ENCODE measurements at places on chromosomes 16 and 17.

GRCh38 chr17:1322014-1322428 lies 42.6 kb downstream of the TRARG1 start:
- no peaks in the 10 kb centered on the region for H3K4me1 ChIP-seq
- H3K36me3 ChIP-seq = no peaks in the 10 kb centered on the region
- no peak overlapping the region for H3K27ac ChIP-seq
- peaks cover 91% of the 10 kb centered on the region for H3K27me3 ChIP-seq

DNA sequence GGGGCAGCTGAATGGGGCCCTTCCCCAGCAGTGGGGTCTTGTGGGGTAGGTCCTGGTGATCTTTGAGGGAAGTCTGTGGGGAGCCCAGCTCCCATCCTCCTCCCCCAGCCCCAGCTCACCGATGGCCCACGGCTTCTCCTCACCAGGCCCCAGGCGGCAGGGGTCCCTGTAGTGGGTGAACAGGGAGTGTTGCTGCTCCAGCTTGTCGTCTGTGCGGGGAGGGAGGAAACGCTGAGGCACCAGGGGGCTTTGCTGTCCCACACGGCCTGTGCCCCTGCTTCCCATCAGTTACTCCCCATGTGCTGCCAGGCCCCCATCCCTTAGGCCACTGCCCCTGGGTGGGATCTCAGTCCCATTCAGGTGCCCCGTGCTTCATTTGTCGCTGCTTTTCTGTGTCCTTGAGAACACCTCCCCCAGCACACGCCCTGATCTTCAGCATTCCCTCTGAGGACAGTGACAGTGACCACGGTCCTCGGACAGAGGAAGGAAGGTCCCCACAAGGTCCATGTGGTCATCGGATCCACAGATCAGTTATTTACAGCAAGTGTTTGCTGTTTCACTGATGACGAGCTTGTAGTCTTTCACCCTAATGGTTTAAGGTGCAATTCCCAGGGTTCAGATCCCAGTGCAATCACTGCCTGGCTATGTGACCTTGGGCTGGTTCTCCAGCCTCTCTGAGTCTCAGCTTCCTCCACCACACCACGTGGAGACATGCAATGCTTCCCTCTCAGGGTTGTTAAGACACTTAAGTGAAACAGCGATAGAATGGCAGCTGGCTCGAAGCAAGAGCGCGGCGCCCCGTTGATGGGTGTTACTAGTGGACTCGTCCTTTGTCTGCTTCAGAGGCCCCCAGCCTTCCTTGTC lies 53.1 kb downstream of the PRMT7 start:
- no peaks in the 10 kb centered on the region for H3K27me3 ChIP-seq
- H3K36me3 ChIP-seq = no peaks in the 10 kb centered on the region
- DNase-seq = no peak
- H3K4me3 ChIP-seq = no peak overlapping the region
- H3K27ac ChIP-seq = no peak overlapping the region

DNA sequence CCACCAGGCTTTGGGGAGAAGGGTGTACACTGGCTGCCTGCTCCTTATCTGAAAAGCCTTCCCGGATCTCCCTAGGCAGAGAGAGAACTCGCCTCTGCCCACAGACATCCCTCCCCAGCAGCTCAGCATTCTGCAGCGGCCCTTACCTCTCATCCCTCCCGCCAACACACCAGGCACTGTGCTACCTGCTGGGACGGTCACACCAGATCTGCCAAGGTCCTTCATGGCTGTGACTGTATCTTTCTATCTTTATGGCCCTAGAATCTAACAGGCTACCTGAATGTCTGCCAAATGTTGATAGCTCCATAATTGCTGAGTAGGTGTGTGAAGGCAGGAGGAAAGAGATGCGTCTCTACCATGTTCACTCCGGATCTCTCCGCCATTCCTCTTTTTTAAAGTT lies 7.9 kb downstream of the TSNAXIP1 start:
- H3K4me3 ChIP-seq = no peak overlapping the region
- no peaks in the 10 kb centered on the region for H3K36me3 ChIP-seq
- H3K4me1 ChIP-seq = no peaks in the 10 kb centered on the region
- H3K27me3 ChIP-seq = no peaks in the 10 kb centered on the region
- no peak overlapping the region for H3K27ac ChIP-seq

DNA sequence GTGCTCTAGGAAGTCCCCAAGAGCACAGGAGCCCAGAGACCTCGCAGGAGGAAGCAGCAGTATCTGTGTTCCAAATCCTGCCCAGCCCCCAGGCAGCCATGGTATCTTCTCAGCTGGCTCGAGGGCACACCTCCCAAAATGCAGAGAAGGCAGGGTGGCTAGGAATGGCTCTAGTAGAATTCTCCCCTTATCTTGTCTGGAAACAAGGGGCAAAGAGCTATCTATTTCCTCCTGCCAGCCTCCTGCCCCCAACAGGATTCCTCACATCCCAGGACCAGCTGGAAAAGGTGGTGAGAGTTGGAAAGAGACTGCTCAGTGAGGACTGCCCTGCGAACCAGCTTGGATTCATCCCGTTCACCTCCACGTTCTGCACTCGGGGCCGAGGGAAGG lies 8.6 kb upstream of the TSPOAP1 start:
- DNase-seq = peak; percentile 50
- H3K4me1 ChIP-seq = peaks cover 76% of the 10 kb centered on the region
- H3K36me3 ChIP-seq = peaks cover under 1% of the 10 kb centered on the region
- H3K27me3 ChIP-seq = no peaks in the 10 kb centered on the region
- peak overlapping the region; percentile 100 for H3K27ac ChIP-seq

DNA sequence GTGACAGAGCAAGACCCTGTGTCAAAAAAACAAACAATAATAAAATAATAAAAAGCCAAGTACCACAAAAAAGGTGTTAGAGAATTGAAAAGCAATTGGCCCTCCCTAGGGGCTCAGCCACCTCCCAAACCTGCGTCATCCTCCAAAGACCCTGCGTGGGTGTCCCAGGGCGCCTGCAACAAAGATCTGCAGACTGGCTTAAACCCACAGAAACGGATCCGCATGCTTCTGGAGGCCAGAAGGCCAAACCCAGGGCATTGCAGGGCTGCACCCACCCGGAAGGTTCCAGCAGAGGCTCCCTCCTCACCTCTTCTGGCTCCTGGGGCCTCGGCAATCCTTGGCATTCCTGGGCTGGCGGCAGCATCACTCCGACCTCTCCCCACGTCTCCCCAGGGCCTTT lies 1.5 kb downstream of the ENPP7 start:
- no peaks in the 10 kb centered on the region for H3K36me3 ChIP-seq
- H3K4me1 ChIP-seq = peaks cover 10% of the 10 kb centered on the region
- no peak for DNase-seq
- no peak overlapping the region for H3K4me3 ChIP-seq
- no peak overlapping the region for H3K27ac ChIP-seq

- no peak overlapping the region for H3K4me3 ChIP-seq
- no peaks in the 10 kb centered on the region for H3K4me1 ChIP-seq
- 0 out of 2 replicates have a peak, but pooled peaks cover 3% of the 10 kb centered on the region for H3K36me3 ChIP-seq
Measured at GRCh38 chr16:68049449-68049848, 26.4 kb downstream of the DUS2 start.

DNA sequence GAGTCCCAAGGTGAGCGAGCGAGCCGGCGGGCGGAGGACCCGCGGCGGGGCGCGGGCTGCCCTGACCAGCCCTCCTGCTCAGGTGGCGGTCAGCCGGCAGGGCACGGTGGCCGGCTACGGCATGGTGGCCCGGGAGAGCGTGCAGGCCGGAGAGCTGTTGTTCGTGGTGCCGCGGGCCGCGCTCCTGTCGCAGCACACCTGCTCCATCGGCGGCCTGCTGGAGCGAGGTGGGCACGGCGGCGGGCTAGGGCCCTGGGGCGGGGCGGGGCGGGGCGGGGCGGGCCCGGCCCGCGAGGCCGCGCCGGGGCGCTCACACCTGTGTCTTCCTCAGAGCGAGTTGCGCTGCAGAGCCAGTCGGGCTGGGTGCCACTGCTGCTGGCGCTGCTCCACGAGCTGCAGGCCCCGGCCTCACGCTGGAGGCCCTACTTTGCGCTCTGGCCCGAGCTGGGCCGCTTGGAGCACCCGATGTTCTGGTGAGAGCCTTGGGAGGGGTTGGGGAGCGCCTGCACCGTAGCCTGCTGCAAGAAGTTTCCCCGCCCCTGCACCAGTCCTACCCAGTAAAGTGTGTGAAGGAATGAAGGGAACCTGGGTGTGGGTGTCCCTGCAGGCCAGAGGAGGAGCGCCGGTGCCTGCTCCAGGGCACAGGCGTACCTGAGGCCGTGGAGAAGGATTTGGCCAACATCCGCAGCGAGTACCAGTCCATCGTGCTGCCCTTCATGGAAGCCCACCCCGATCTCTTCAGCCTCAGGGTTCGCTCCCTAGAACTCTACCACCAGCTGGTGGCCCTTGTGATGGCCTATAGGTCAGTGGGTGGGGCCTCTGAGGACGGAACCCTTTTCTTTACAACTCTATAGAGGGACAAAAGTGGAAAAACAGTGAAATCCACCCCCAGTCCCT lies 802 bp downstream of the SETD6 start:
- DNase-seq = peak; percentile 84
- peak overlapping the region; percentile 73 for H3K27ac ChIP-seq
- H3K27me3 ChIP-seq = no peaks in the 10 kb centered on the region
- H3K36me3 ChIP-seq = peaks cover 26% of the 10 kb centered on the region
- peak overlapping the region; percentile 92 for H3K4me3 ChIP-seq

Measured in MM.1S (cell line).